Calu3 (cell line): ENCODE measurements at places on chromosomes 12 and 14. TPM values are rescaled to one million over a fixed set of nuclear protein-coding genes. Genes with fewer than 3 reads are reported as not detected.

Gene MIS18BP1
- total RNA-seq, result 37.7 and 47.4 TPM in 2 replicates

Gene PAH
- total RNA-seq, result 31.4 and 48.9 TPM in 2 replicates

Gene SLC25A47
- total RNA-seq, result not detected in 2 replicates

Gene CBLN3
- total RNA-seq, result 0.99 and 1.7 TPM in 2 replicates

Gene PGF
- total RNA-seq, result 1.2 and 2.1 TPM in 2 replicates

GRCh38 chr12:52692254-52692653, 11.1 kb downstream of the KRT77 start:
- peak; percentile 33 for DNase-seq

DNA sequence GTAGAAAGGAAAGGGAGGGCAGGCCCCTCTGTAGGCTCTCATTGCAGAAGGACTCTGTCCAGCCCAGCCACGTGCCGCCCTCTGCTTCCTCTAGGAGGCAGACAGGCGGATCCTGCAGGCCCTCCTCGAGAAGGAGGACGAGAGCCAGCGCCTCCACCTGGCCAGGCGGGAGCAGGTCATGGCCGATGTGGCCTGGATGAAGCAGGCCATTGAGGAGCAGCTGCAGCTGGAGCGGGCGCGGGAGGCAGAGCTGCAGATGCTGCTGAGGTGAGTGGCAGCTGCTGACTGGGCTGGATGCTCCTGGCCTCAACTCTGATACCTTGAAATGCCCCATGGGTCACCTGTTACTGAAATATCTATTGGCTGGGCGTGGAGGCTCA, 10.9 kb downstream of the TCHP start:
- peak; percentile 36 for DNase-seq
